ENCODE measurements at places on chromosomes 6 and 20. TPM values are rescaled to one million over a fixed set of nuclear protein-coding genes. Genes with fewer than 3 reads are reported as not detected.

Gene OXT
- not detected for polyA plus RNA-seq

Gene CDSN
- polyA plus RNA-seq: not detected

Gene DUSP22
- 33.9 TPM for polyA plus RNA-seq

Gene SRMS
- polyA plus RNA-seq: not detected

- no peak for DNase-seq
Observed at GRCh38 chr6:153511896-153512496, 380.9 kb upstream of the RGS17 start.

- no peak for DNase-seq
Observed at GRCh38 chr6:101608703-101609102, 215.2 kb downstream of the GRIK2 start.

GRCh38 chr20:13510837-13511488 lies 127.8 kb downstream of the TASP1 start:
- no peak for DNase-seq

DNA sequence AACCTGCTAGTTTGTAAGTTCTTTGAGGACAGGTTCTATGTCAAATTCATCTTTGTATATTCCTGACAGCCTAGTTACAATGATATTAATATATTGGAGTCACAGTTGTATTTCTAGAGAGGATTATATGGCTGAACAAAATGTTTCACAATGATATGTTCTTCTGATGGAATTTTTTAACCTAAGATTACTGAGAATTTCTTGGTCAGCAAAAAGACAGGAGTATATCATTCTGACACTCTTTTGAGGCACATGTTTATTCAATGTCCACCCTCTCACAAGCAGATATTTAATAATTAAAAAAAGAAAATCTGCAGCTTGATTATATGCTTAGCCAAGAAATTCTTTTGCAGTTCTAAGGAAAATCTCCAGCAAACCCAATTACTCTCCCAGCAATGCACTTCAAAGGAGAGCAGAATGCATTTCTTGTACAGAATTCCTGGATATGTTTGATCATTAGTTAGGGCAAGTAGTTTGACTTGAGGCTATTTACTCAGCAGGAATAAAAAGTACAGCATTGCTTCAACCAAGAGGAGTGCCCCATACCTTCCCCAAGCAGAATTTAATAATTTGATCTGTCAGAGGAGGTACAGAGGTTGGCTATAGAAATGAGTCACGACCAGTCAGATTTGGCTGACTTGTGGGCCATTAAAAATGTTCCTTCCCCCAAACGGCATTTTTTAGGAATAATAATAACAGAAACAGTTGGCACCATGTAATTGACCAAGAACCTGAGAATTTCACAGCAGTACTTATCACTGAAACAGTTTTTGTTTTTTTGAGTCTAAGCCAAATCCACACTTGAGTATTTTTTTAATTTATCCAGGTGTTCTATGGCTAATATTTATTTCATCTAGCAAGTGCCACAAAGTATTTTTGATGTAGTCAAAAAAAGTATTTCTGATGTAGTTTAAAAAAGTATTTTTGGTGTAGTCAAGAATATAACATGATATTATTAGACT lies 508.1 kb upstream of the FLRT3 start:
- DNase-seq: no peak

- DNase-seq: no peak
Observed at GRCh38 chr6:18410412-18410811, 23.3 kb downstream of the RNF144B start.

- no peak for DNase-seq
Observed at GRCh38 chr20:61044499-61044898, 207.6 kb upstream of the CDH4 start.

GRCh38 chr20:739736-740135 lies 28.6 kb downstream of the SLC52A3 start:
- no peak for DNase-seq

GRCh38 chr6:121614115-121614514 lies 178.7 kb downstream of the GJA1 start:
- no peak for DNase-seq

GRCh38 chr6:16683641-16684194 lies 77.5 kb downstream of the ATXN1 start:
- DNase-seq: peak; percentile 54

GRCh38 chr6:109060571-109060970 lies 34.1 kb downstream of the SESN1 start:
- DNase-seq: no peak

- no peak for DNase-seq
Observed at GRCh38 chr6:34385793-34386195, 6.7 kb downstream of the NUDT3 start.
